ENCODE measurements at places on chromosomes 5 and 9. TPM values are rescaled to one million over a fixed set of nuclear protein-coding genes. Genes with fewer than 3 reads are reported as not detected.

DNA sequence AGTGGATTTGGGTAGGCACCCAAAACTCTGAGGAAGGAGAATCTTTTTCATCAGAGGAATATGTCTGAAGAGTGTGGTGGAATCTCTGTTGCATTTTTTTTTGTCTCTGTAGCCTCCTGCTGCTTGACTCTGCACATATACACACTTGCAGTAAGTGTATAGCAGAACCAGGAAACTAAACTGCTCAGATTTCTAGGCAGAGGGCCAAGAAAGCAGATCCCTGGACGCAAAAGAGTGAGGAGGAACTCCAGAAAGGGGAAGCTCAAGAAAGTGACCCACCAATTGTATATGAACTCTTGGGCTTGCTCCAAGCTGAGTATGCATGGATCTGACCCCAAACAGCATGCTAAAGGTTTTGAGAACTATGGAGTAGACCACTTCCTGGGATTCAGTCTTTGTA lies 181.8 kb downstream of the GADD45G start:
- DNase-seq, result no peak

DNA sequence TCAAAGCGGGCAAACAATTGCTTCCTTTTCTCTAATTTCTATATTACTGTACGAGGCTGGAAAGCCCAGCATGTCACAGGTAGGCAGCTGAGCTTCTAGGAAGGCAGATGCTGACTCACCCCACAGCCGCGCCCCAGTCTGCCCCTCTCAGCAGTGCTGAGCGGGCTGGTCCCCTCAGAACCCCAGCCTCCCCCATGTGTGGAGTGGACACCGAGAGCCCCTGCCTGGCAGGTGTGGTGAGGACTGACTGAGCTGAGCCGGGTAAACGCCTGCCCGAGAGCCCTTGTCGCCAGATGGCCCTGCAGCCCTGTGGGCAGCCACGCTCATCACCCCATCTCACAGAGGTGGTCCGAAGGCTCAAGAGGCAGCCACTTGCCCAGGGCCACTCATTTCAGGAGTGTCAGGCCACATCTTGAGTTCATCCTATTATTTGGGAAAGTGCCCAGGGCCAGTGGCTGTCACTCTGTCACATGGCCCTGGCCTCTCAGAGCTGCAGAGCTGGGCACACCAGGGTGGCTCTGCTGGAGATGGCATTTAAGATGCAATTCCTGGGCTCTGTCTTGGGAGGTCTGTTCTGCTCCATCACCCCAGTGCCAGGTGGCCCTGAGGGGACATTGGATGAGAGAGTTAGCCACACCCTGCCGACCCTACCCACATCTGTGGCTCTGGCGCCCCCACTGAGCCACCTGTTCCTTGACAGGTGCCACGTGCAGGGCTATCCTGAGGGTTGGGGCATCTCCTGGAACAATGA lies 12.4 kb downstream of the CARD19 start:
- DNase-seq, result peak; percentile 42

GRCh38 chr9:114122136-114123027 lies 23.3 kb upstream of the KIF12 start:
- no peak for DNase-seq

- peak; percentile 39 for DNase-seq
Observed at GRCh38 chr9:87792831-87793288, 66.9 kb downstream of the CTSL start.

Gene CDC20B
- not detected for total RNA-seq

Gene INSYN2B
- total RNA-seq, result not detected

Gene SPINK1
- total RNA-seq, result not detected

Gene GRM6
- not detected for total RNA-seq

All from activated naive CD8-positive, alpha-beta T cell treated with anti-CD3 and anti-CD28 coated beads for 36 hours (primary cell).